AG09309 (cell line): ENCODE measurements at places on chromosomes 2 and 18.

GRCh38 chr18:63575681-63576080 is 11.5 kb upstream of the SERPINB13 start:
- no peak for DNase-seq

DNA sequence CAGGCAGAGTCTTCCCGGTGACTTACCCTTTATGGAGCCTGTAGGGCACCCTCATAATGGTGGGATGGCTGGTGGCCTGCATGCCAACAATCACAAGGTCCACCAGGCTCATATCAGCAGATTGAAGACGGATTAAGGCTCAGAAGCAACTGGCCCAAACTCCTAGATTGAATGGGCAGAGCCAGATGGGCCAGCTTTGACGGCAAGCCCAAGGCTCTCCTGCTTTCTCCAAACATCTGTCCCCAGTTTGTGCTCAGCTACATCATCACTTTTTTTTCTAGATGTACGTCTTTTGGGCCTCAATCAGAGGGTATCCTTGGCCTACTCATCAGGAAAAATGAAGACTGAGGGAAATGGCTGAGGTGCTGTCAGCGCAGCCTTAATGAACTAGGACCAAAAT is 114.6 kb downstream of the VIT start:
- no peak for DNase-seq

DNA sequence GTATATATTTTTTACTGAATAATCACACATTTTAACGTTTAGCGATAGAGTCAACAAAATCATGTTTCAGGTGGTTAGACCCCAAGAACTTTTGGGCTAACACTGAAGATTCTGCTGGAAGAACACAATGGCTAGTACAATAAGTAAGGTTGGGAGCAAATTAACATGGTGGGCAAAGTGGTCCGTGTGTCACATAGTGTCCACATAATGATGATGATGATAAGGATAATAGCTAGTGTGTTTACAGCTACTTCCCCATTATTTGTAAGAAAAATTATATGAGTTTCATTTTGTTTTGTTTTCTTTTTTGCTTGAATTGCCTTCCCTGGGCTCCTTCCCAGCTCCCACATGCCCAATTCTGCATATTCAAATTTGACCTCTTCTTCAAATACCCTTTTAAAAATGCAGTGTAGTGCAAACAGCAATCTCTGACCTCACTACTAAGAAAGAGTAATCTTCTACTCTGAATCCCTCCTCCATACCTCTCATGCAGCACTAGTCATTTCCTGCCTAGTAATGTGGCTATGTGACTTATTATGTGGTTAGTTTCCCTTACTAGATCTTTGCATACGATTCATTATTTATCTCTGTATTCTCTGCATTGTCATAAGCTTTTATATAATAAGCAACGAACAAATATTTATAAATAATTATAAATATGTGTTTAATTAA is 16.9 kb upstream of the VPS54 start:
- no peak for DNase-seq

DNA sequence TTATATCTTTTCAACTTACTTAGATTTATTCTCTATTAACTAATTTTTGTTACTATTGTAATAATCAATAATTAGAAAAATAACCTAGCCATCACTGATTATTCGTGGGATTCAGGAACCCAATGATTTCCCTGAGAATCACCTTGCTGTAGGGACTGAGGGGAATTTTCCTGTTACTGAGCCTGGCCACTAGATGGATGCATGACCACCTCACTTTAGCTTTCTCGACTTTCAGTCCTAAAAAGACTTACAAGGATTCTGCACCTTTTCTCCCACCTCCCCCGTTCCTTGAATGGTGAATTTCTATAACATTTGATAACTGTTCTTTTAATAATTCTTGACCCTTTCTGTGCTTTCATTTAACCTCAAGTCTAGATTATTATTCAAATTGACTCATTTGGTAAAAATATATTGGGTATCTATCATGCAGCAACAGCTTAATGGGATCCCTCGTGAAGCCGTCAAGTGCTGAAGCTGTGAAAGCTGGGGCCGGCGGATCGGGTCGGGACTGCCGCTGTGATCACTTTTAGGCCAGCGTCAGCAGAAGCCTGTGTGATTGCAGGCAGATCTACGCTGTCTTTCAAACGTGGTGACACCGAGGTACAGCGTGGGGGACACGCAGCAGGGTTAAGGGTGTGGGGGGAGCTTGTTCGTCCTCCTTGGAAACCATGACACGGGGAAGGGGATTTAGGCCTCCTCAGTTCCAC is 38.8 kb upstream of the TMEM18 start:
- no peak for DNase-seq

DNA sequence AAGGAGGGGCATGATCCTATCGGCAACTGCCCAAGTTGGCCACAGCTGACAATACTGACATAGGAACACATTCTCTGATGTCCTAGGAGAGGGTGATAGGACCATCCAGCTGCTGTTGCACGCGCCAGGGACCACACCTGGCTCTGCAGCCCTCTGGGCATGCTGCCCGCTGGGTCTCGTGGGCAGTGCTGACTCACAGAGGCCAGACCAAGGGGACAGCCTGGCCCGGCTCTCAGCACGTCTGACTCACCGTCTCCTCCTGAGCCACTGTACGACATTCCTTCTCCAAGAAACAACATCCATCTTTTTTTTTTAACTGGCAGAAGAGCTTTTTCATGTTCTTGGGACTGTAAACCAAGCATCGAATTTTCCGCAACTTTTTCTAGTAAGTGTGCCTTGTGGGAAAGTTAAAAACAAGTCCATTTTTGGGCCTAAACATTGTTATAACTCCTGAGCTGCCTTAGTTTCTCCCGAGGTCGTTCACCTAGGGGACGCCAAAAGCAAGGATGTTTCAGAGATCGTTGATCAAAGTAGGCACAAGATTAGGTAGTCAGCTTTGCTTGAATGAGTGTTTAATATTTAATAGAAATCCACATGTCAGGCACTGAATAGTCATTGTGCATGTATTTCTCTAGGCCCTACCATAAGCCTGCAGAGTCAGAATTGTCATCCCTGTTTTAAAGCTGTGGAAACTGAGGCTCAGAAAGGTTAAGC is 100.3 kb downstream of the TTC32 start:
- peak; percentile 86 for DNase-seq
